ENCODE measurements at places on chromosomes 6 and 20.

DNA sequence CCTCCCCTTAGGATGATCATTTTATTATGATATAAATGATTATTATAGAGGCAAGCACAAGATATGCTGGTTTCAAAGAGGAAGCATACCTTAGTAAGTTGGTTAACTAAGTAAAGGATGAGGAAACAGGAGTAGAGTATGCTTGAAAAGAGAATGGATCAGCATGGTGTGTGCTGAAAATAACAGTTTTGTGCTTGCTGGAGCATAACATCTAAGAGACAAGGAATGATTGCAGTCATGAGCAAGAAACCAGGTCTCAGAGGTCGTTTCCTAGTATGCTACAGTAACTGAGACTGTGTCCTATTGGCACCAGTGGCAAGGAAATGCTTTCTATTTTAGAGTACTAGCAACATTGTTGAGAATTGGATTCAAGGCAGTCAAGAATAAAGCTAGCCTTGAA is 34.1 kb downstream of the CDC40 start:
- no peak for DNase-seq

DNA sequence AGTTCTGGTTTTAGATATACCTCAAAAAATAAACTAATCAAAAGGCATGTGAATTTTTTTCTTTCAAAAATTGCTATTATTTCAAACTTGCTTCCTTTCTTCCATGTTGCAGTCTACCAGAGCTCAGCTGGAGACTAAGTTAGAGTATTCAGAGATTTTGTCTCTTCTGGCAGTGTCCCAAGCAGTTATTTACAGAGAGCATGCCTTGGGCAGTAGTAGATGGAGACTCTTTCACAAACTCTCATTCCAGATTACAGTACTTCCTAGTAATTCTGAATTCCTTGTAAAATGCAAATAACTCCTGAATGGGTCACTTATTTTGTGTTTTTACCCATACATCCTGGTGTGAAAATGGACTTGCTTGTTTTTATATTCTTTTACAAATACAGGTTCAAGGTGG is 703.4 kb downstream of the EPHA7 start:
- DNase-seq: no peak

GRCh38 chr6:67496191-67496590 is 1138.9 kb upstream of the ADGRB3 start:
- DNase-seq: no peak

DNA sequence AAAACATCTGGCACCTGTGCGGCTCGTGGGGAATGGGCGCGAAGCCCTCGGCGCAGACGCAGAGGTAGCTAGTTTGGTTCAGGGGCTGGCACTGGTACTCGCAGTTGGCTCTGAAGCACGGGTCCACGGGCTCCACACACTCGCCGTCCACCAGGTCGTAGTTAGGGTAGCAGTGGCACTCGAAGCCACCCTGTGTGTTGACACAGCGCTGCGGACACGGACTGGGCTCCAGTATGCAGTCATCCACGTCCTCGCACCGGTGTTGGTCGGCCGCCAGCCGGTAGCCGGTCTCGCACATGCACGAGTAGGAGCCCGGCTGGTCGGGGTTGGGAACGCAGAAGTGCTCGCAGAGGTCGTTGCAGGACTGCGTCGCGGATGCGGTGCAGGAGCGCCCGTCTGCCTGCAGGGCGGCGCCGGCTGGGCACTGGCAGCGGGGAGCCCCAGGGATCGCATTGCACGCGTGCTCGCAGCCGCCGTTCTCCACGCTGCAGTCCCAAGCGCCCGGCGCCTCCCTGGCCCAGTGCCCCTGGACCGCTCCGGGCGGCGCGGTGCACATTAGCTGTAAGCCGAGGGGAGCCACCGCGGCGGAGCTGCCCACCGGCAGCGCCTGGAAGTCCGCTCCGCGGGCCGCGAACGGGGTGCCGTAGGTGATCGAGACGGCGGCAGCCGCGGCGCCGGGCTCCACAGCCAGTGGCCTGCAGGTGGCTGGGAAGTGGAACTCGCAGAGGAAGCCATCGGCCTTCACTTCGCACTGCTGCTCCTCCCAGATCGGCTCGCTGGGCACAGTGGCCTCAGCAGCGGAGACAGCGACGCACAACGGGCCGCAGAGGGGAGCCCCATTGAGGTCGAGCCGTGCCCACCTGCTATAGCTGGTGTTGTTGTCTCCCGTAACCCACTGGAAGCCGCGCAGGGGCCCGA is 930 bp downstream of the THBD start:
- DNase-seq: peak; percentile 39

Measured in activated CD8-positive, alpha-beta T cell treated with anti-CD3 and anti-CD28 coated beads for 36 hours (primary cell).